Activated CD8-positive, alpha-beta memory T cell treated with anti-CD3 and anti-CD28 coated beads for 1 hour (primary cell): ENCODE measurements at places on chromosomes 3 and 15.
A peak's percentile ranks its signal among the peaks of the same experiment; 100 is the strongest.

DNA sequence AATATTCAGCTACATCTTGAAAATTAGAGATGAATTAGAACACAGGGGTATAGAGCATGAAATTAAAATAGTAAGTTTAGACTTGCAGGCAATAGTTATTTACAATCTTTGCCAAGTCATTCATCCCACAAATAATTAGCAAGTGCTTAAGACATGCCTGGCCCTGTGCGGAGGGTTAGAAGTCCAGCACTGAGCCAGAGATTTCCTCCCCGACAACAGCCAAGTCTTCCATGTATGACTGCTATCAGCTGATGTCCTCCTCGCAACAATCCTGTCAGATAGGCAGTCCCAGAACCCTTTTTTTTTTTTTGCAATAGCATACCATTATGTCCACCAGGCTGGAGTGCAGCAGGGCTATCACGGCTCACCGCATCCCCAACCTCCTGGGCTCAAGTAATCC, 14.6 kb downstream of the SIN3A start:
- DNase-seq = no peak

DNA sequence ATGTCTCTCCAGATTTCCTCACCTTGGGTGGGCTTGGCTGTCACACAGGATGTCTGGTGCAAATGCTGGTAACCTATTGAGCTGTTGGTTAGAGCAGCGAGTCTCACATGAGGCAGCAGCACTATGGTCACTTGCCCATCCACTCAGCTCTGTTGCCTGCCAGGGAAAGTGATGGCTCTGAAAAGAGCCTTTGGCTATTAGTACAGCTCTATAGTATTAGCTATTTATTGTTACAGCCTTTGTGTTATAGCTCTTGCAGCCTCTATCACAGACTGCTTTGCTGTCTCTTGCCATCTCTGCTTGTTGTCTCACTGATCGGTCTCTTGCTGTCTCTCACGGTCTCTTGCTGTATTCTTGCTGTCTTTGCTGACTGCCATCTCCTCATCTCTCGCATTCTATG, 114.3 kb downstream of the MFSD1 start:
- DNase-seq = no peak

GRCh38 chr15:98650417-98651035, 2.2 kb downstream of the IGF1R start:
- peak; percentile 17 for DNase-seq

GRCh38 chr3:127680798-127681221, 8.1 kb downstream of the ABTB1 start:
- DNase-seq = no peak

DNA sequence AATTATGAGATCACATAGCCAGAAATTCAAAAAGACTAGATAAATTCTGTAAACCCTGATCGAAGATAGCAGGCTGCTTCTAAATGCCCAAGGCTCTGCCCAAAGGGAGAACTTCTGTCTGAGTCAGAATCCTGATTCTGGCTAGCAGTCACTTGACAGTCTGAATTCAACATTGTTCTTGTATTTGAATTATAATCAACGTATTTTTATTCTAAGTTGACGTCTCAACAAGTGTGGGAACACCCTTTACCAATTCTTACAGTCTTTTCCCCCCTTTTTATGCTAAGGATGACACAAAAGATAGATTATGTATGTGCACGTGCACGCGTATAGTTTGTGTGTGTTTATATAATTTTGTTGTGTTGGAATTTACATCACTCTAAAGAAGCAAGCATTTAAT, 552.8 kb downstream of the NAALADL2 start:
- no peak for DNase-seq

DNA sequence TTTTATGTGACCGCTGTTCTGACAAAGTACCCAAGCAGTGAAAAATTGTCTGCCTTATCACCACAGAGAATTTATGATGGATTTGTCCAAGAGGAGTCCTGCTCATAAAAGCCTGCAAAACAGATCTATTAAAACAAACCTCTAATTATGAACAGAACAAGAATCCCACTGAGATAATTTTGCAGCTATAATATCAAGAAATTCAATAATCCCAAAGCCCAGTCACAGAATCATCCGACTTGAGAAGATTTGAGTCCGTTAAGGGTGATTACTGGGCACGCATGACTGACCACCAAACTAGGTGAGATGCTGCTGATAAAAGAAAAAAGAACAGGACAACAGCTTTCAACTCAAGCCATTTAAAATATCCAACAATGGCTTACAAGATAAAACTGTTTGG, 231.0 kb upstream of the WNT5A start:
- DNase-seq = no peak

DNA sequence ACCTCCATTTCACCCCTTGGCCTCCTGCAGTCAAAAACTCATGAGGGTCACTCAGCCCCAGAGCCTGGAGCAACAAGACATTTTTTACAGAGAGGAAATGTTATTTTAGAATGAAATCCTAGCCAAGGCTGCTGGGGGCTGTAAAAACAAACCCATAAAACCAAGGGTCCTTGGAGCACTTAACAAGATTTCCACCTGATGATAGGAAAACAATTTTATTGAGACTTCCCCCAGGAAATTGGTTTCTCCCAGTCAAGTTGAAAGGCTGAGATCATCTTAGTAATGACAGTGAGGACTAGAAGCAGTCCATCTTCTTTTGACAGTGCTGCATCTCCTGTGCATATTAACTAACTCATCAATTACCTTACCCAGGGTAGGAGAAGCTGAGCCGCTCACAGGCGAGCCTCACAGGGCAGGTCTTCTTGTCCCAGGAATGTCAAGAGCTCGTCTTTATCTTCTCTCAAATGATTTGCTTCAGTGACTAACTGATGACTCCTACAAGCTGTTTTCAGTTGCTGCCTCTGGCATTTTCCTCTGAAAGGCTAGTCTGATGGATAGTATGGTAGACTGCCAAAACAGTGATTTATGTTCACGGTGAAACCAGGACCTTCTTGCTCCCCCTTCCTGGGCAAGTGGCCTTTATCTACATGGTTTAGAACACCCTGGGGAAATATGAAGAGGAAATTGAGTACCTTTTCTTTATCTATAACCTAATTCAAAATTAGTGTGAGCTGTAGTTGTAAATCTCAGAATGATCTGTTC, 34.6 kb upstream of the AEN start:
- DNase-seq = no peak

DNA sequence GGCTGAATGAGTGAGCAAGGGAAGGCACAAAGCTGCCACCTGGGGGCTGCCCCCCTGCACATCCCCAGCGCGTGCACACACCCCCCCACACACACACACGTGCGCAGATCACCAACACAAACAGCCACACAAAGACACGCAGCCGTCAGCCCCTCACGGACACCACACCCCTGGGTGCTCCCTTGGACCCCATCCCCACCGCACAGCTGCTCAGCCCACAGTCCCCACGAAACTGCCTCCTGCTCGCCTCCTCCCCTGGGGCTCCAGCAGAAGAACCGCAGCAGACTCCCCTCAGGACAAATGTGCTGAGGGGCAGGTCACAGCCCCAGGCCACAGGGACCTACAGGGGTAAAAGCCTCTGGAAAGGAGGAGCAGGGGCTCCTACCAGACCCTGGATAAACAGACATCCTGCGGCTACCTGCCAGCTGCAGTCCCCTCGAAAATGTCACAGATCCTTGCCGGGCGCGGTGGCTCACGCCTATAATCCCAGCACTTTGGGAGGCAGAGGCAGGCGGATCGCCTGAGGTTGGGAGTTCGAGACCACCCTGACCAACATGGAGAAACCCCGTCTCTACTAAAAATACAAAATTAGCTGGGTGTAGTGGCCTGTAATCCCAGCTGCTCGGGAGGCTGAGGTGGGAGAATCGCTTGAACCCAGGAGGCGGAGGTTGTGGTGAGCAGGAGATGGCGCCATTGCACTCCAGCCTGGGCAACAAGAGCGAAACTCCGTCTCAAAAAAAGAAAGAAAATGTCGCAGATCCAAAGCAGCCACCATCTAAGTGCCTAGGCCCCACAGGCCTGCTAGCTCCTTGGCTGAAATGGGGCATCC, 6.5 kb downstream of the TWF2 start:
- DNase-seq = no peak

- DNase-seq = no peak
Measured at GRCh38 chr3:50807266-50807665, 132.5 kb downstream of the DOCK3 start.

GRCh38 chr3:852033-852432, 240.8 kb upstream of the CNTN6 start:
- no peak for DNase-seq

GRCh38 chr3:154548341-154548740, 118.4 kb upstream of the GPR149 start:
- no peak for DNase-seq

GRCh38 chr3:160154596-160154995, 70.6 kb upstream of the C3orf80 start:
- no peak for DNase-seq

DNA sequence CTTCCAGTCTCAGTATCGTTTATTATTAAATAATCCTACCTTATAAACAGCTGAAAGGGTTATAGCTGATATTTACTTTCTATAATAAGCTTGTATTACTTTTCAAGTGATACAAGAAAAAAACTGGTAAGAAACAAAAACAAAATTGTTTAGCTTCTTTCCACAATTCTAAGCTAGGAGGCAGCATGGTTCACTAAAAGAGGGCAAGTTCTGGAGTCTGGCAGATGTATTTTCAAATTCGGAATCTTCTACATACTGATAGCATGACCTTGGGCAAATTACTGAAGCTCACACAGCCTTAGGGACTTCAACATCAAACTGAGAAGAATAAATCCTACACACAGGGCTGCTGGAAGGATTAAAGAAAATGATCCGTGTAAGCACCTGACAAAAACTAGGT, 15.4 kb downstream of the C15orf62 start:
- DNase-seq = no peak
